NCI-H446 (cell line): ENCODE measurements at places on chromosomes 12 and 14.

- DNase-seq, result peak; percentile 92
Observed at GRCh38 chr14:49946320-49947141, 53.6 kb downstream of the ARF6 start.

GRCh38 chr12:90393089-90393488, 561.9 kb downstream of the CCER1 start:
- DNase-seq, result no peak

GRCh38 chr12:5059358-5059757, 15.7 kb downstream of the KCNA5 start:
- DNase-seq, result no peak

DNA sequence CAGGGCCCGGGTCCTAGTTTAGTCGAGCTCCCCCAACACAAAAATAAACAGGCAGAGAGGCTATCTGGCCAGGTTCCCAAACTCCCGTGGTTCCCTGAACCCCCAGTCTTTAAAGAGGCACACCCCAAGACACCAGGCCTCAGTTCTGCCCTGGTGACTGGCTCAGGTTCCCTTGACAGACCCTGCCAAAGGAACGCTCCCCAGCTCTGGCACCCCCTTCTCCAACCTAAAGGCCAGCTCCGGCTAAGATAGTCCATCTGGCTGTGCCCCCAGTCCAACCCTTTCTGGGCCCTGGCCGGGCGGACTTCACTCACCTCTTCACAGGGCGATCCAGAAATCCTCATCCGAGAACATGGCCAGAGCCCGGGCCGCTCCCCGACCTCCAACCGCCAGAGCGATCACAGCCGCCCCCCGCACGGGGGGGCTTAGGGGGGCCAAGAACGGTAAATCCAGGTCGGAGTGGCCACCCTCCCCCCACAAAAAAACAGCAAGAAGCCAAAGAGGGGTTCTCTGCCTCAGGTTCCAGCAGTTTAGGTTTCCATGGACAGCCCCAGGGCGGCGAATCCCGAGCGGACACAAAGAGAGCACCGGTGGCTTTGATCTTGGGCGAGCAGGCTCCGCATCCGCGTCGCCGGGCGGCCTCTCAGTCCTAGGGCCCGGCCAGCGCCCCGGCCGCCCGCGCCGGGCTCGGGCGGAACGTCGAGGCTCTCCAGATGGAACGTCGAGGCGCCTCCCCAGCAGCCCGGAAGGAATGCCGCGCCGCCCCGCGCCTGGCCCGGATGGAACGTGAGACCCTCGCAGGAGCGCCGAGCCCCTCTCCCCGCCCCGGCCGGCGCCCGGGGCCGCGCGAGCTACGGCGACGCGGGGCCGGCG, 1.1 kb downstream of the KMT2D start:
- no peak for DNase-seq

- DNase-seq, result no peak
Observed at GRCh38 chr12:51923506-51924365, 16.4 kb downstream of the ACVRL1 start.

GRCh38 chr14:34029921-34030334, 79.1 kb upstream of the EGLN3 start:
- no peak for DNase-seq

DNA sequence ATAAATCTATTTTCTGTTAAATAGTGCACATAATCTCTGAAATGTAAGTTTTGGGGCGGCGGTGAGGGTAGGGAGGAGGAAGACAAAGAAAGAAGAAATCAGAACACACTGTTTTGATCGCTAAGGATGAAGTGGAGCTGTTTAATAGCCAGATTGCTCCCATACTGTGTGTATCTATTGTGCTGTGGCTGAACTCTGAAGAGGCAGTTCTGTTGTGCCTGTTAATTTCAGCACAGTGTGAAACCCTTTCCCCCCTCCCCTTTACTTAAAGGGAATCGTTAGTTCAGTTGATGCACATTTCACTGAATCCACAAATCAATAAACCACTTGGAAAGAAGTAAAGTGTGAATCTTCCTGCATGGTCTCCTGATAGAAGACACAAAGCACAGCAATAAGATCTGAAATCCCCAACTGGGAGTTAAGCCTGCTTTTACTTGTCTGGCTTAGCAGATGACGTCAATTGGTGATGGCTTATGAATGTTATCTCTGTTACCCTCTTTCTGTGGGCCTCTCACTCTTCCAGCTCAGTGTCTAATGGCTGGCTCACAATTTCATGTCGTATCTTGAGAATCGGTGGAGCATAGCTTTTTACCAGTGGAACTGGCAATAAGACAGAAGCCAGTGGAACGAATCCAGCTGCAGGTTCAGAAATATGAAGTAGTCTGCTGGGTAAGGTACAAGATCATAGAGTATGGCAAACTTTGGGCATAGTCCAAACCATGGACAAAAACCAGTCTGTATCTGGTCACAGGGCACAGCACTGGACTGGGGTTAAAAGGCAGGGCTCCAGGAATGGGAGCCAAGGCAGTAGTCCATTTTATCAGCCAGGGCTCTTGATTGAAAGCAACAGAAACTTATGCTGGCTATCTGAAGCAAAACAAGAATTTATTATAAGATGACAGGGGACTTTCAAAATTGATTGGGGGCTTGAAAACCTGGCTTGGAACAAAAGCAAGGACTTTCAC, 413.5 kb upstream of the SEL1L start:
- DNase-seq, result no peak

DNA sequence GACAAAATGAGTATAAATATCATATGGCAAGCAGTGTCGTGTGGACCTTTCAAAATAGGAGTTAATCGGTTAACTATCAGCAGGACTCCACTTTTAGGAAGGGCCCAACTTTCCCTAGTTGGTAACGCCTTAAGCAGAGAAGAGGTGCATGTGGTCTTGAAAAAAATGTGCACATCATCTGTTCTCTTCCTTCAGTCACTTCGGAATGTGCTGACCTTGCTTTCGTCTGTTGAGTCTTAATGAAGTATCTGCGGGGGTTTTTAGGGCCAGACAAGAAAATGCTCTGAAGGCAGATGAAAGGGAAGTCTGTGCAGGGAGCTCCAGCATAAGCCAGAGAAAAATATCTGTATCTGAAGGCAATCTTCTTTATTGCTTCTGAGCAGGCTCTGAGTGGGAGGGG, 185.2 kb downstream of the AEBP2 start:
- DNase-seq, result no peak

GRCh38 chr14:48526307-48526706, 850.9 kb upstream of the MDGA2 start:
- DNase-seq, result no peak

DNA sequence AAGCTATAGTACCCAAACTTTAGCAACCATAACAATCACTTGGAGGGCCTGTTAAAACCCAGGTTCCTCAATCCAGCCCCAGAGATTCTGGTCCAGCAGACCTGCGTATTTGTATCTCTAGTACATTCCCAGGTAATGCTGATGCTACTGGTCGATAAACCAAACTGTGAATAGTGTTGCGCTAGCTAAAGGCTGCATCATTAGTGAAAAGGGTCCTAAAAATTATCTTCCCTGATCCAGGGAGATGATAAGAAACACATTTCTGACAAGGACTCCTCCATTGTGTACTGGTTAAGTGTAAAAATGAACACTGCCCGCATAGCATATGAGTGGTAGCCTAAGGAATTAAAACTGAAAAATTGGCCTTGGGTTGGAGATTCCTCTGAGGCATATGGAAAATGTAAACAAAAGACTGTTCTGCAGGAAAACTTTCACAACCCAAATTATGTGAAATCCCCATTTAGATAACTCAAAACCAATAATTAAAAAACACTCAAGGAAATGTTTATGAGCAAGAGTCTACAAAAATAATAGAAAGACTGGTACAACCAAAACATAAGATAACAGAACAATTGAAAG, 322.7 kb downstream of the CEP128 start:
- no peak for DNase-seq

DNA sequence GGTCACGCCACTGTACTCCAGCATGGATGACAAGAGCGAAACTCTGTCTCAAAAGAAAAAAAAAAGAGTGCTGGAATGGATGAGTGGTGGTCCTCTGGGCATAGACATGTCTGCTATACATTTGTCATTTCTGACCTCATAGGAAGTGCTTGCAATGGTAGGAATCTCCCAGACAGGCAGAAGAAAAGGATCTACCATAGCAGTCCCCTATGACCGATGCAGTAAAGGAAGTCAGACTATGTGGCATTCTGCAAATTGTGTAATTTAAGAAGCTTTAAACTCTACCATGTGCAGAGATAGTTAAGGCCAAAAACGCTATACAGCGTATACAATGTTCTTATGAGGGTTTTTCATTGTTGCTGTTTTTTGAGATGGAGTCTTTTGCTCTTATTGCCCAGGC, 24.7 kb upstream of the RAP1B start:
- DNase-seq, result no peak

DNA sequence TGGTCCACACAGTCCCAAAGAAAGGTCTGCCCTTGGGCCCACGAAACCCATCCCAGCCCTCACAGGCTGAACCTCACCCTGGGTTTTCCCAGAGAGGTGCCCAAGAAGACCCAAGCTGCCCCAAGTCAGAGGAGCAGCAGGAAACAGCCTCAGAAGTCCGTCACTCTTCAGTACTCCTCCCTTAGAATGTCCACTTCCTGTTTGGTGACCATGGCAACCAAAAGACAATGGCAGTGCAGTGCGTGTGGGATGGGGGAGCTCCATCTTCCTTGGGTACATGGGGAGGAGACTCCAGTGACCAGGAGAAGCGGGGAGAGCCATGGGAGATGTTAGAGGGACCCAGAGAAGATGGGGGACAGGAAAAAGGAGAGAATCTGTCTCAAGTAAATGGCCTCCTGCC, 11.3 kb downstream of the SELPLG start:
- DNase-seq, result no peak

DNA sequence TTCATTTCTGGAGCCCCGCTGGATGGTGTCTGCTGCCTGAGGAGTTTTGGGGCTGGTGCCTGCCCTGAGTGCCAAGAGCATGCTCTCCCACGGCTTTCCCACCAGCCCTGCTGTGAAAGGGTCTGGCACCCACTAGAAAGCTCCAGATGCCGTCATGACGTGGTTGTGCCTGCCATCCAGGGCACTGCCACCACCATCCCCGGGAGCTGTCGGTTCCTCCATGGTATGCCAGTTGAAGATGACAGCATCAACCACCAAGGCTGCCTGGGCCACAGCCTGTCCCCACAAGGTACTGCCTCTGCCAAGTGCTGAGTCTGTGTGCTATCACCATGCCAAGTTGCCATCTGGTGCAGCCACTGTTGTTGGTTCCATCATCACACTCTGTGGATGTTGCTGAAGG, 85.9 kb downstream of the TTC8 start:
- DNase-seq, result peak; percentile 83

- no peak for DNase-seq
Observed at GRCh38 chr12:24852420-24852819, 96.5 kb downstream of the BCAT1 start.

DNA sequence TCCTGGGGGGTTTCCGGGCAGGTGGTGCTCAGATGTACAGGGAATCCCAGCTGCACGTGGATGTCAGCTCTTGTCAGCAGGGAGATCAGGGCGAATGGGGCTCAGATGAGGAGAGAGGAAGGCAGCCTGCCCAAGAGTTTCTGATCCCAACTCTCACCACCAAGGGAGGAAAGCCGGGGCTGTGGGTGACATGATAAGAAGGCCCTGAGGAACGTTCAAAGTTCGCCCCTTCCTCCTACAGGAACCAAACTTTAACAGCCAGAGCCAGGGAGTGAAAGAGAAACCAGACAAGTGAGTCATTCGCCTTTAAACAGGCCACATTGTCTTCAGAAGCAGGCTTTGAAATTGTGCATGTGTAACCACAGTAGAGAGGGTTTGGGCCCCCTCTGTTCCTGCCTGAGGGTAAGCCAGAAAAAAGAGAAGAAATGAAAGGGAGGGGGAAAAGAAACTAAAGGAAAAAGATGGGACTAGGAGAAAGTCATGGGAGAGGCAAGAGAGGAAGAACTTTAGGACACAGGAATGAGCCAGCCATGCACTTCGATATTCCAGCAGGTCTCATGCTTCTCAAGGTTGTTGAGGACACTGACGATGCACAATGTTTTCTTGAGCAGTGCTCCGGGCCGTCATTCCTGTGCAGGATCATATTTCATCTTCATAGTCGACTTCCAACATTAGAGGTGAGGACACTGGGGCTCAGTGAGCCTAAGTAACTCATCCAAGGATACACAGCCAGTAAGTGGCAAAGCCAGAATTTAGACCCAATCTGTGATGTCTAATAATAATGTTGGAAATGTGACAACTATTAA, 691.4 kb upstream of the TBX3 start:
- no peak for DNase-seq

DNA sequence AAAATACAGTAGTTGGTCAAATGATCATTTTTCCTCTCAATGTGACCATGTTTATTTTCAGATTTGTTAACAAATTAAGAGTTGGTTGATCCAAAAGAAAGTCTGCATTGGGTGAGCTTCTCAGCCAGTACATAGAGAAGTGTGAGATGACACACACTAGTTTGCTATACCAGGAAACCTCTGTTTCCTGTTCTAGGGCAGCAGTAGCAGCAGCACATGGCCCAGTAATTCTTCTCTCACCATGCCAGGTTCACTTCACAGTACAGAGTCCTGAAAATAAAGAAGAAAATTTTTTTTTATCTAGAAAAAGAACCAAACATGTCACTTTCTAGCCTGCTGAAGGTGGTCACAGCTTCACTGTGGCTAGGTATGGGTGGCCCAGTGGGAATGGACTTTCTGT, 250.2 kb upstream of the OR4E1 start:
- no peak for DNase-seq

DNA sequence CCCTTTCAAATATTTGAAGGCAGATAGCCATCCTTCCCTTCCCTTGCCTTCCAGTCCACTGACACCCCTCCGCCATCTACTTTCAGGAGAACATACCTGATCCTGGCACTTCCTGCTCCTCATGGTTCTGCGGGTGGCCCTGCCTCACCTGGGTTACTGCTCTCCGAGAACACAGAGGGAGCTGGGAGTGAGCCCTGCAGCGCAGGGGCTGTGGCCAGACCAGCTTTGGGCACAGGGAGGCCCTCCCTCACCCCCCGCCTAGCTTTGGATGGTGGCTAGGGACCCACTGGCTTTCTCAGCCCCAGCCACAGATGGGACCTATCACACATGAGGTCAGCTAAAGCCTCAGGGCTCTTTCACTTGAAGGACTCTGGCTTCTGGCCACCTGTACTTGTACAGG, 12.4 kb downstream of the IQSEC3 start:
- no peak for DNase-seq

DNA sequence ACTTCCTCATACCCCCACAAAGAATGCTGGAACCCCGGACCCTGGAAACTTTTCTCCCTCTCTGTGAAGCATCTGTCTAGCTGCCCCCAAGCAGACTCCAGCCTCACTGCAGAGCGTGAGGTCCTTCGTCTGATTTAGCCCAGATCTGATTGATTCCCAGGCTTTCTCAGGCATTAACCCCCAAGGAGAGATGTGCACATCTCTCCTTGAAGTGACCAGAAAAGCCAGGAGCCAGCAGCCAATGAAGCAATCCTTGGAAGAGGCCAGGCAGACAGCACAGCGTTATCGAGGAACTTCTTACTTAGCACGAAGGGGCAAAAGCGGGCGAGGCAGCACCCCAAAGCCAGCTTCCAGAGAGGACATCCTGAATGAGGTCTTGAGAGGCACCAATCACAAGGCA, 100.7 kb downstream of the ZFP36L1 start:
- no peak for DNase-seq

DNA sequence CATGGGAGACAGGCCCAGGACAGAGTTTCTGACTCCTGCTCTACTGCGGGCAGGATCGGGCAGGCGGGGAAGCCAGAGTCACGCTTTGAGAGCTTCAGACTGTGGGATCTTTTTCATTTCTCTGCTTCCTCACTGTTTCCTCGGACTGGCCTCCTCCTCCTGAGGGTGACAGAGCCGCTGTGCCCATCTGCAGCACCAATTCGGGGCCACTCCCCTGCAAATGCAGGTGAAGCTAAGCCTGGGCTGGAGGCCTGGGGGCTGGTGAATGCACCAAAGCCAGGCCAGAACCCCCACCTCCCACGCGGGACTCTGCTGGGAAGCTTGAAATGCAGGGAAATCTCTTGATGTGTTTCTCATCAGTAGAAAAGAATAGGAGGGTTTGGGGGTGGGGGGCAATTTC, 77.5 kb downstream of the FOXN3 start:
- DNase-seq, result no peak
